ENCODE measurements at places on chromosomes 13 and 19. TPM values are rescaled to one million over a fixed set of nuclear protein-coding genes. Genes with fewer than 3 reads are reported as not detected.

DNA sequence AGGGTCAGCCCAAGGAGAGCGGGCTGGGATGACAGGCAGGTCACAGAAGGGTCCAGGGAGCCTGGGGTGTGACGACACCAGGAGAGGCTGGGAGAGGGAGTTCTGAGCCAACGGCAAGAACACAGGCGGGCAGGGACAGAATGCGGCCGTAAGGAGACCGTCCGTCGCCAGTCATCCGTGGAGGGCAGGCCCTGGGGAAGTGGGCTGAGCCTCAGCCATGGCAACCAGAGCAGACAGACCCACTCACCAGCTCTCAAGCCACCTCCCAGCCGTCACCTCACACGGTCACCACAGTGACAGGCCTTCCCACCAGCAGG is 3.7 kb upstream of the TMEM86B start:
- peak; percentile 40 for DNase-seq

DNA sequence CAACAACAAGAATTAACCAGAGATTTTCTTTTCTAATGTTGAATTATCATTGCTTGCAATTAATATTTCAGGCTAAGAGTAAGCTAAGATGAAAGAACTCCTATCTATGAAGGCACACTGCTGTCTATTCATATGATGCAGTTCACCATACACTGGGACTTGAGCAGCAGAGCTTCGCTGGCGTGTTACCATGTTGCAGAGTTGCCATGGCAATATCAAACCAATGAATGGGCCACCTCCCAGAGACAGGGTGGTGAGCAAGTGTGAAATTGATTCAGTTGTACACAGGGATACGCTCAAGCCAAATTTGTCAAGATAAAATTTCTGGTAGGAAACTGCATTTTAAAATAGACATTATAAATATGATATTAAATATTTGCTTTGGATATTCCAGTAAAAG is 69.3 kb upstream of the MYO16 start:
- no peak for DNase-seq

- DNase-seq, result no peak
These were observed 23.2 kb downstream of the HSPH1 start for GRCh38 chr13:31138515-31138914.

- DNase-seq, result no peak
These were observed 2.6 kb downstream of the ISYNA1 start for GRCh38 chr19:18435178-18435841.

DNA sequence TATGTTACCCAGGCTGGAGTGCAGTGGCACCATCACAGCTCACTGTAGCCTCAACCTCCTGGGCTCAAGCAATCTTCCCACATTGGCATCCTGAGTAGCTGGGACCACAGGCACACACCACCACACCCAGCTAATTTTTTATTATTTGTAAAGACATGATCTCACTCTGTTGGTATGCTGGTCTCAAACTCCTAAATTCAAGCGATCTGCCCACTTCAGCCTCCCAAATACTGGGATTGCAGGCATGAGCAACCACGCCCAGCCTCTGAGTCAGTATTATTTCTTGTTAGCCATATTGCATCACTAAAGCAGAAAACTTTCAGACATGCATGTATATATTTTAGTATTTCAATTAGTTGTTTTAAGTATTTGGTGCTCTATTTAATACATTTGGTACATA is 376.4 kb downstream of the GPC6 start:
- no peak for DNase-seq

- no peak for DNase-seq
These were observed 3.0 kb downstream of the PGLYRP2 start for GRCh38 chr19:15476325-15476724.

GRCh38 chr13:27708325-27708724 is 84.0 kb upstream of the GSX1 start:
- DNase-seq, result no peak

DNA sequence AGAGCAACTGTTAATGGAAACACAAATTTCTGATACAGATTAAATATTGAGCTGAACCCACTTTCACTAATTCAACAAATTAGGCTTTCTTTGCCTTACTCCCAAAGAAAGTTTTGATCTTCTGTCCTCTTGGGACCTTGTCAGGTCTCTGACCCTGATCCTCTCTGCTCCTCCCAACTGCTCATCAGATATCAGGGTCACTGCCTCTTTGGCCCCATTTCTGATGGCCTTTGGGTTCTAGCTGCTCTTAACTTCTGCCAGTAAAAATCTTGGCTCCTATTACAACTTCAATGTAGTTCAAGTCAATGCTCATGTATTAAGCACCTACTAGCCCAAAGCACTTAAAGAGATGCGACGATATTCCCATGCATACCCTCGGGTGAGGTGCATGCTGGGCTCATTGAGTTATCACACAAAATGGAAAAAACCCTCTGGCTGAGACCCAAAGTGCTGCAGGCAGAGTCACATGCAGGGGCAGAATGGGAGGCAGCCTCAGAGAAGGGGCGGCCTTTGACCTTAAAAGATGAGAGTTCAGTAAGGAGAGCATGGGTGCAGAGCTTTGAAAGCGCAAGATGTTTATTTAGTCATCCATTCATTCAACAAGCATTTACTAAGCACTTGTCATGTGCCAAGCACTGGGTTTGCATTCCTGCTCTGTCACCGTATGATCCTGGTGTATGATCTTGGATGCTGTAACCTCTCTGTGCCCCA is 183.4 kb downstream of the USP12 start:
- DNase-seq, result no peak

GRCh38 chr13:33678906-33679657 is 138.9 kb upstream of the RFC3 start:
- DNase-seq, result no peak

GRCh38 chr13:46633416-46633815 is 80.4 kb downstream of the LRCH1 start:
- DNase-seq, result no peak

DNA sequence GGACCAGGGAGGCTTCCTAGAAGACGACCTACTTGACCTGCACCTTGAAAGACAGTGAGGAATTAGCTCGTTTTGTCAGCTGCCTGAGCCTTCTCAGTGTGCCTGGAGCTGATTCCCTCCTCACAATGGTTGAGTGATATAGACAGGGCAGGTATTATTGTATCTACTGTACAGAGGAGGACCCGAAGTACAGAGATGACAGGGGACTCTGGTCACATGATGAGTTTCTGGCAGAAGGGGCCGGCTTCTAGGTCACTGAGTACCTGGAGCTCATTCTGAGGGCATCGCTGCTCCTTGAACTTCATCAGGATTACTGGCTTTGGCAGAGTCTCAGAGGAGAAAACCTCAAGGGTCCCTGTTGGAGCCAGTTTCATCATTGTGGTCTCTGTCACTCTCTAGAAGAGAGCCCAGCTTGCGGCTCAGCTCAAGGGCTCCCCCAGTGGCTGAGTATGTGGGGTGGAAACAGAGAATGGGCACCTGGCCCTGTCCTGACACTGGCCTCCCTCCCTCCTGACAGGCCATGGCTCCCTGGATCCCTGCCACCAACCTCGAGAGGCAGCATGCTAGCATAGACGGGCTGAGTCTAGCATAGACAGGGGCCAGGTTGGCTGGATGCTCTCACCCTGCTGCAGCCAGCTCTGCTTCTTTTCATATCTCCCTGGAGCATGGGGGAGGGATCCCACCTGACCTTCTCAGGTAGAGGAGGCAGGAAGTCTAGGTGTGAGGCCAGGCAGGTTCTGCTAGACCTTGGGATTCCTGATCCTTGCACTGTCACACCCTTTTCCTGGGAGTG is 38.7 kb downstream of the NFIX start:
- no peak for DNase-seq

- no peak for DNase-seq
These were observed 1238.9 kb downstream of the UQCRFS1 start for GRCh38 chr19:27974082-27974513.

HCN2 gene
- 0.30 TPM for polyA plus RNA-seq

SH2D3A gene
- 5.7 TPM for polyA plus RNA-seq

MIDN gene
- 66.2 TPM for polyA plus RNA-seq

BRME1 gene
- 7.1 TPM for polyA plus RNA-seq

LILRA2 gene
- 0.58 TPM for polyA plus RNA-seq

FUT2 gene
- polyA plus RNA-seq, result 5.8 TPM

TMEM255B gene
- polyA plus RNA-seq, result 8.4 TPM

HS6ST3 gene
- 2.7 TPM for polyA plus RNA-seq

HCST gene
- 2.5 TPM for polyA plus RNA-seq

All from renal pelvis (tissue), 12 donors.